Large intestine (tissue), 12 donors: ENCODE measurements at places on chromosomes 16 and 17. TPM values are rescaled to one million over a fixed set of nuclear protein-coding genes. Genes with fewer than 3 reads are reported as not detected.
A peak's percentile ranks its signal among the peaks of the same experiment; 100 is the strongest.

SYCE1L gene
- polyA plus RNA-seq, result 5.6 TPM

RNF157 gene
- polyA plus RNA-seq, result 19.2 TPM

QRICH2 gene
- polyA plus RNA-seq, result 3.1 TPM

DNA sequence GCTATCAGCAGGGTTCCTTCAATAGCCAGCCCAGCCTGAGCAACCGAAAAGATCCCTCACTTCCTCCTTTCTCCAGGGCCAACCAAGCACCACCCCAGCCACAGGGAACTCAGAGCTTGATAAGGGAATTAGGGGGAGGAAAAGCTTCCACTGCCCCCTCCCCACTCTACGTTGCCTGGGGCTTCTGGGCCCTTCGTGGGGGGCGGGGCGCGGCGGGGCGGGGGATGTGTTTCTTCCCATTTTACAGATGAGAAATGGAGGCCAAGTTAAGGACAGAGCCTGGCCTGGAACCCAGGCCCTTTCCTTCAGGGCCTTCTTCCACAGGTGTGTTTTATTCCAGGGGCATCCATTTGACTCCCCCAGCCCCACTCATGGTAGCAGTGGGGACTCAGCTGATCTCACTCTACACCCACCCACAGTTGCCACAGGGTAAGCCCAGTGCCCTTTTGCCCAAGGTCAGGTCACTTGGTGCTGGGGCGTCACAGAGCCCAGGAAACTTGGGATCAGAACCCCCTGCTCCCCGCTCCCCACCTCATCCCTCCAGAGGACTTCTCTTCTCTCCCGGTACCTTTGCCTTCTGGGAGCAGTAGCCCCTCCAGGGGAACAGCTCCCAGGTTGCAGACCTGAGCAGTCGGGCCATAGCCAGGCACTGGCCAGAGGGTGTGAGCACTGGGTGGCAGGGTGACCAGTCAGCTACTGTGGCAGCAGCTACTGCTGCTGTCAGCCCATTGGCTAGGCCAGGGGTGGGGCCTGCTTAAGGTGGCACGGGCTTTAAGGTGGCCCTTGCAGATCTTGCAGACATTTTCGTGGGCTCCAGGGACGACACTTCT lies at the start of gene LDHD:
LDHD (minus strand) TSS at position 700 of the 830 bp plus-strand sequence; CDS start at position 640, 60 bp downstream.
- peak; percentile 54 for DNase-seq

- DNase-seq, result no peak
These were observed 96.0 kb downstream of the YPEL2 start for GRCh38 chr17:59427425-59427921.

DNA sequence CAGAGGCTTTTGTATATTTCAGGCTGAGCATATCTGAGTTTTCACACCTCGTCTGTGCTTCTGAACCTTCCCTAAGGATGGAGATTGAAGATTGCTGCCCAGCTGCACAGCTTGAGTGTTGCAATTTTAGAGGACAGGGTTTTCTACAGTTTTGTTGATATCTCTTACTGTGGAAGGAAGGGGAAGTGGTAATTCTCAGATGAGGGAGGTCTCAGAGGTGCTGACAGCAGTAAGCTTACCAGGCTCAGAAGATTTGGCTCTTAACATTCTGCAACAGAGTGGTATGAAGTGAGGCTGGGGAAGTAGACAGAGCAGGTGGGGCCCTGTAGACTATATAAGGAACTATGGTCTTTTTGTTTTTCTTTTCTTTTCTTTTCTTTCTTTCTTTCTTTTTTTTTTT lies 45.8 kb upstream of the ARHGAP17 start:
- no peak for DNase-seq

- DNase-seq, result no peak
These were observed 14.3 kb upstream of the C16orf74 start for GRCh38 chr16:85765211-85765610.
